ENCODE measurements at places on chromosomes 7 and 10.

DNA sequence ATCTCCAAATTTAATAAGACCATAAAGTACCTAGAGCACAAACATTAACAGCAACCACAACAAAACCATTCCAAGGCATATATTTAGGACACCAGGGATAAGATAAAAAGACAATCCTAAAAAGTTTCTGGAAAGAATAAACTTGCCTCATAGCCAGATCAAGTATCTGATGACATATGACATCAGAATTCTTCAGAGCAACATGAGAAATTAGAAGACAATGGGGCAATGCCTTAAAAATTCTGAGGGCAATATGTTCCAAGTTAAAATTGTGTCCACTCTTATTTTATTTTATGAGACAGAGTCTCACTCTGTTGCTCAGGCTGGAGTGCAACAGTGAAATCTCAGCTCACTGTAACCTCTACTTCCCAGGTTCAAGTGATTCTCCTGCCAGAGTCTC, 2.8 kb downstream of the EFCAB10 start:
- no peak for DNase-seq

DNA sequence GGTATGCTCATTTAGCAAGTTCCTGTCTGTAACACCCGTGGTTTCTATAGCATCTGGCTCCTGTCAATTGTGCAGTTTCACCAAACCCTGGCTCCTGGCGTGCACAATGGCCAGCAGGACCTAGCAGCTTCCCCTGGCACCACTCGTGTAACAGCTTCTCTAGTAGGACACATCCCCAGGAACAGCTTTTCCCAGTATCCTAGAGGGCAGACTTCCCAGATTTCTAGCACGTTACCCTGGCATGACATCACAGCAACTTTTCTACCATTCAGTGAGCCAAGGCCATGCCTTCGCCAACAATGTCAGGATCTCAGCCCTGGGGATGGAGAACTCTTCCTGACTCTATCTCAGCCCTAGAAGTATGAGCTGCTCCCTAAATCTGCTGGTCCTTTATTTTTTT, 6.5 kb downstream of the YME1L1 start:
- DNase-seq = no peak

- no peak for DNase-seq
Observed at GRCh38 chr10:74704629-74705357, 121.6 kb upstream of the KAT6B start.

DNA sequence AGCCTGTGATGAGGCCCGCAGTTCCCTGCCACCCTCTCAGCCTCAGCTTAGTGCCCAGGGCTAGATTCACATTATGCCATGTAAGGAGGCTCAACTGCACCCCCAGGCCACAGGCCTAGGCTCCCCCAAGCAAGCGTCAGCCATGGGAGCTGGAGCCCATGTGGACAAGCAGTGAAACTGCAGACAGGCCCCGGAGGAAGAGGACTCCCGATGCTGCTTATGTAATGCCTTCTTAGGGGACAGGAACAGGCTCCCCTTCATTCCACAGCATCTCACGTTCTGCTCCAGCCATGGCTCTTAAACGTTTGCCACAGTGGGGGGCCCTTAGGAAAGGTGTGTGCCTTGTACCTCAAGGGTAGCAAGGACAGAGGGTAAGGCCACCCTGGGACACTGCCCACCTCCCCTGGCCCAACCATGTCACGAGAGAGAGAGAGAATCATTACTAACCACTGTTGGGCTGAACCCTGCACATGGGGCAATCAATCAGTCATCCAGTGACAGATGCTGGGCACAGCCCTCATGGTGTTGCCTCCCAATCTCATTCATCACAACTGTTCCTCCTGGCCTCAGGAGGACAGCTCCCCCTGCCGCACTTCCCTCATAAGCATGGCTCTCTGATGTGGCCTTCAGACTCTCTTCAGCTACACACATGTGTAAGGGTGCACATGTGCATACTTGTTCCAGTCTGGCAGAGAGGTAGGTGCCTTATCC, 263.0 kb downstream of the GRID1 start:
- no peak for DNase-seq

- no peak for DNase-seq
Observed at GRCh38 chr7:99083733-99084132, 60.2 kb downstream of the SMURF1 start.

- no peak for DNase-seq
Observed at GRCh38 chr7:34438436-34438835, 219.6 kb upstream of the NPSR1 start.

DNA sequence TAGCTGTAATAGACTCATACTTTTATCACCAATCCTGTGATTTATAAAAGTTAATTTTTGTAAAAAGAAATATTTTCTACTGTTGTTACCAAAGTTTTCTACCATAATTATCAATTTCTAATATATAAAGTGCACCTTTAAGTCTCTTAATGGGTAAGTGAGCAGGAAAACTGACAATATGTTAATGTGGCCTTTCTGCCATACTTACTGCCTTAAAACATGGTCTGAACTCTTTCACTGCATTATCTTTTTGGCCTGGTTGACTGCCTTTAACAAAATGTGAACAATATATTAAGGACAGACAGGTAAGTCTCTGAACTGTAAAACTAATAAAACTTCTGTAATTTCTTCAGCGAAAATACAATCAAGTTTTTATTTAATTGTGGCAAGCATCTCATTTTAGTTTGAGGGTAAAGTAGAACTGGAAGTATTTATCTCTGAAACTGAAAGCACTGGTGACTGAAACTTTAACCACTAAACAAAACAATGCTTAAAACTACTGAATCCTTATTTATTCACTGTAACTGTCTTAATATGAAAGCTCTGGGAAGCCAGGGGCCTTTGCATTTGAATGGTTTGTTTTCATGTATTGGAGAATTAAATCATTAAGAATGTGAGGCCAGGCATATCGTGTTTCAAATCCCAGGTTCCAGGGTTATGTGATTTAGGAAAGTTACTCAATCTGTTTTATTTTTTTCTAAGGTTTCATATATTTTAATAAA, 948.8 kb upstream of the POT1 start:
- no peak for DNase-seq

DNA sequence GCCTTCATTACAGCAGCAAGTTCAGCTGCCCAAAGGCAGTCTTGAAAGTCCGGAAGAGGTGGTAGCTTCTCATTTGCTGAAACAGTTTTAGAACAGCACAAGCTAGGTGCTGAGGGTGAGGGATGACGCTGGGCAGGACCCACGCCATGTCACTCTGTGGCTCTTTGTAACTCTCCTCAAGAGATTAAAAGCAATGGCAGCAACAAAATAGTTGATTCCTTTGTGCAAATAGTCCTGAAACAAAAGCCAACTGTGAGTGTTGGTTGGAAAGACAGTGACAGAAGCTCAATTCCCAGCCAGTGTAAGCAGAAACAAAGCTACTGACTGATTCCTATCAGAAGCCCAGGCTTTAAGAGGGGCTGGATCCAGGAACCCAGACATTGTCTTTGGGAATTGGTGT, 47.6 kb upstream of the AQP1 start:
- DNase-seq = no peak

DNA sequence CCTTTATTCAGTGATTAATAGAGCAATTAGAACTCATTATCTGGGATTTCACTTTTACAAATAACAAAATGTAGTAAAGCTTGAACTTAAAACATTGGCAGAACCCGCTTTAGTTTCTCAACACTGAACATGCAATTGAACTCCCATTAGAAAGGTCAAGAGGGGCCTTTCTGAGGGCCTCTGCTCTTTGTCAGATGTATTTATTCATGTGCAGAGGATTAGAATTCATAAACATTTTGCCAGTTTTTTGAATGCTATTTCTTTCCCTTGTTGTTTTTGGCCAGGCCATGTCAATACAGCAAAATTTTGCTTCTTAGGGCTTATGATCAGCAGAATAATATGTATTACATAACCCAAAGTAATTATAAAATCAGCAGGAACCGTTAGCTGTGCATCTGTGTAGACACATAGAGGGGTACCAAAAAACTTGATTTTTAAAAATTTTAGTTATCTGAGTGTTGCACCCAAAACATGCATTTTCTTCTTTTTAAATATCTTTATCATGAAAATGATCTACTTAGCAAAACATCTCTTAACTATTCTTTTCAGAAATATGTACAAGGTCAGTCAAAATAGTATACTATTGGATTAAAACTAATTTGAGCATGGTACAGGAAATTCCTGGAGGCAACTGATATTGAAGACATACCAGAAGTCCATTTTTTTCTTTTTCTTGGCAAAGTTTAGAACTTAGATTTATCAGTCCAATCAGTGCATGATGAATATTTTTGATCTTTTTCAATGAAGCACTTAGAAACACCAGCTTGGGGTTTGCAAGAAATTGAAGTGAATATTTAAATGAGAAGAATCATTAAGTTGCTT, 177.5 kb downstream of the TWIST1 start:
- no peak for DNase-seq

DNA sequence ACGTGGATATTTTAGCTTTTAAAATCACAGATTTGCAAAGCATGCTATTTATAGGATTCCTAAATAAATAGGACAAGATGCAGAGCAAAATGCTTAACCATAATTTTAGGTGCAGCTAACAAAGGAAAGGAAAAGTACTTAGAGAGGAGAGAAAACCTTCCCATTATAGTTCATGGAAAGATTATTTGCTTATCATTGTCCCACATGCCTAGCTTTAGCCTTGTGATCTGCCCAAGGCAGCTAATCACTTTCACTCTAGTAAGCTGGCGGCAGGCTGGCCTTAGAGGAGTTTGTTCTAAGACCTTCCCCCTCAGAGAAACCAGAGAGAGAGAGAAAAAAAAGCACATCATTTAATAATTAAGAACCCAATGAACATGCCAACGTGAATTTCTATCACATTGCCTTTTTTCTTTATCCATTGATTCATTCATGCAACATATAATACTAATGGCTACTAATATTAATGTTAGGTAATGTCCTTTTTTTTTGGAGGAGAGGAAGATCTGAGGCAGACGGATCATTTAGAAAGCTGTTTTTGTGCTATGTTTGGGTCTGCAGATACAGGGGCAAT, 274.6 kb downstream of the ARL4A start:
- DNase-seq = no peak

DNA sequence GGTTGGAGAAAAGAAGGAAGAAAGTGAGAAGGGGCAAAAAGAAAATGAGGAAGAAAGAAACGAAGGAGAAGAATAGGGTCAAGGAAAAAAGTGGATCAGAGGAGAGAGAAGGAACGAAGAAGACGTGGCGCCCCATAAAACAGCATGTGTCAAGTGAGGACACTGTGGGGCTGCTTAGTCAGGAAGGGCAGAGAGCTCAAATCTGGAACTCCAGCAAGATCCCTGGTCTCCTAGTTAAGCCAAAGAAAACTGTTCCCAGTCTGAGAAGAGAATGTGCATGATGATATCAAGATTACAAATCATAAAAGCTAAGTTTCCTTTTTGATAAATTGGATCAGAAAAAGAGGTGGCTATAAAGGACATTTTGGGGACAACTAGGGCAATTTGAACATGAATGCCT, 33.0 kb downstream of the CREB3L2 start:
- no peak for DNase-seq

- DNase-seq = no peak
Observed at GRCh38 chr10:71627230-71627939, 92.2 kb downstream of the C10orf105 start.

GRCh38 chr7:134512271-134512670, 15.1 kb upstream of the AKR1B10 start:
- DNase-seq = no peak

- DNase-seq = no peak
Observed at GRCh38 chr7:100673942-100674410, 436 bp downstream of the GNB2 start.

DNA sequence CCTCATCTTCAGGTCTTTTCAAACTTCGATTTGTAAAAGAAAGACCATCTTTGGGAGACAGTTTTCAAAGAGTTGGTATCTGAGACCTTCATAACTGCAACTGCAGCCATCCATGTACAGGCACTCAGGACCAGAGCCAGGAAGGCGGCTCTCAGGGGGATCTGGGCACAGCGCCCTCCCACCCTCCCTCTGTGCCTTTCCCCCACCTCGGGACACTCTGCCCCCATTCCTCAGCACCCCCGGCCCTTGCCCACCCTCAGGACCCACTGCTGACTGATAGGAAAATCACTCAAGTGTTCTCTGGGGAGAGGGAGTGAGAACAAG, 143.6 kb downstream of the CUBN start:
- DNase-seq = no peak

- DNase-seq = no peak
Observed at GRCh38 chr7:2001601-2002442, 230.9 kb downstream of the MAD1L1 start.

DNA sequence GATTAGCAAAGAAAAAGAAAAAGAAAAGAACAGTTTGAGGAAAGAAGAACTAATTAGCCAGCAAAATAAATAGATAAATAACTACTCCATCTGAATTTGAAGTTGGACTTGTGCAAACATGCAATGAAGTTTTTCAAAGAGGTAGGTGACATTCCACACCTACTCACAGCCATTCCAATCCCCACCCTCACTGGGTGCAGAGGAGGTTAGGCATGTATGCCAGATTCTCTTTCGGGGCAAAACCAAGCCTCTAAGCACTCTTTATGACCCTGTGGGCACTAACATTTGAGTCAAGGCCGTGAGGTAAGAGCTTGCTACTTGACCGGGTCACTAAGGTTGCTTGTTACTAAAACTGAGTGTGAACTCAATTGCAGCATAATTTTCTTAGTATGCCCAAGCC, 108.4 kb upstream of the SEMA3A start:
- no peak for DNase-seq

DNA sequence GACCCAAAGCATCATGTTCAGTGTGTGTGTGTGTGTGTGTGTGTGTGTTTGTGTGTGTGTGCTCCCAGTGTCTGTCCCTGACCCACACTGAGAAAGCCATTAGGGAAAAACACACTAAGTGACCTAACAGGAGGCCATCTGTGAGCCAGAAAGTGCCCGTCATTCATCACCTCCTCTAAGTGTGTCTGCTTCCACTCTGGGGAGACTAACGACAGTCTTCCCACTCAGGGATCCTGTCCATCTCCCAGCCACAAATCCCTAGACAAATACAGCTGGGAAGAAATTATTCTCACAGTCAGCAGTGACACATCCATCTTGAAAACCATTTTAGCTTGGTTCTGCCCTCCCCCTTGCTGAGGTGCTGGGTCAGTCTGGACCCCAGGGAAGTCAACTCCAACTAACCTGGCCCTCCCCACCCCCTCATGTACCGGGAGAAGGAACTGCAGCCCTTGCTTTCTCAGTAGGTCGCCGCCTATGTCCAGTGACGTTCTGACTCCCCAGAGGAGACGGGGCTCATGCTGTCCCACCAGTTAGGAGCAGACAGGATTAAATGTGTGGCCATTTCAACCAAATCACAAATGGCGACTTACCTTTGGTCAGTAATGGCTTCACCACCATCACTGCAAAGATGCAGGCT, 296.5 kb upstream of the ZNF32 start:
- DNase-seq = no peak

DNA sequence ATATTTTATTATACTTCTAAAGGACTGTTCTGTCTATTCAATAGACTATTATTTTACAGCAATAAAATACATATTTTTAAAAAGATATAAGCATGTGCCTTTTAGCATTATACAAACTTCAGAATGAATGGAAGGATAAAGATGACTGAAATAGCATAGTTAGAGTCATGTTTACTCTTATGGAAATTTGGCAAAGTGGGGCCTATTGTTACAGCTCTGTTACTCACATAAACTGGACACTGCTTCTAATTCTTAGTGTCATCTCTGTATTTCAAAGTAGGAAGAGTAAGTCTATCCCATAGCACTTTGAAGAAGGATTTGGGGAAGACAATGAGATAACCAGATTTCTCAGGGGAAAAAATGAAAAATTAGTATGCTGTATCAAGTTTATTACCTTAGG, 168.2 kb downstream of the SKAP2 start:
- no peak for DNase-seq
